CD4-positive, alpha-beta T cell treated with Interleukin-1 beta for 1 hour (primary cell): ENCODE measurements at places on chromosomes 7 and 10.

GRCh38 chr7:97731736-97732564, at the start of gene TAC1:
Gene TAC1, plus strand, starts transcription at chr7:97732086. Its CDS starts 527 bp downstream, at chr7:97732613.
- no peak for DNase-seq

DNA sequence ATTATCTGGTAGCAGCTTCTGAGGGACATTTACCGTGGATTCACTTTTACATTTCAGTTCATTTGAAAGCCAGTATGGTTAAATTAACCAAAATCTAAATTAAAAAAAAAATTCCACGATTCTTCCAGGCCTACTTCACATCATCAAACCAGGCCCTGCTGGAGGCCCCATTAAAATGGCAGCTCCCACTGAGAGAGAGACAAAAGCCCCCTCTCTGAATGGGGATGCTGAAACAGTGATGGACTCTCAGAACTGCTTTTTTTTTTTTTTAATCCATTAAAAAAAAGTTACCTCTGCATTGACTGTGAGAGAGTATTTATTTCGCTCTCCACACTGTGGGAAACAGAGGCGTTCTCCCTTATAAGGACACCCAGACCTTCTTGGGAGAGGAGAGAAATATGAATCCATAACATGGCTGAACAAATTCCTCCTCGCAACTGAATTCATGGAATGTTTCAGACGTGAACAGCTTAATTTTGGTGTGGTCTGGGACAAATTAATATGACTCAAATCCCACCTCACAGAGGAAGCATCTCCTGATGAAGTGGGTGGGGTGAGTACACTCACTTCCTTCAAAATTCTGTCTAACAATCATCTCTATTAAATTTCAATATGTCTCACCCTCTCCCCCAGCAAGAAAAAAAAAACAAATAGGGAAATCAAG, 73.5 kb downstream of the SAMD9 start:
- DNase-seq = no peak

DNA sequence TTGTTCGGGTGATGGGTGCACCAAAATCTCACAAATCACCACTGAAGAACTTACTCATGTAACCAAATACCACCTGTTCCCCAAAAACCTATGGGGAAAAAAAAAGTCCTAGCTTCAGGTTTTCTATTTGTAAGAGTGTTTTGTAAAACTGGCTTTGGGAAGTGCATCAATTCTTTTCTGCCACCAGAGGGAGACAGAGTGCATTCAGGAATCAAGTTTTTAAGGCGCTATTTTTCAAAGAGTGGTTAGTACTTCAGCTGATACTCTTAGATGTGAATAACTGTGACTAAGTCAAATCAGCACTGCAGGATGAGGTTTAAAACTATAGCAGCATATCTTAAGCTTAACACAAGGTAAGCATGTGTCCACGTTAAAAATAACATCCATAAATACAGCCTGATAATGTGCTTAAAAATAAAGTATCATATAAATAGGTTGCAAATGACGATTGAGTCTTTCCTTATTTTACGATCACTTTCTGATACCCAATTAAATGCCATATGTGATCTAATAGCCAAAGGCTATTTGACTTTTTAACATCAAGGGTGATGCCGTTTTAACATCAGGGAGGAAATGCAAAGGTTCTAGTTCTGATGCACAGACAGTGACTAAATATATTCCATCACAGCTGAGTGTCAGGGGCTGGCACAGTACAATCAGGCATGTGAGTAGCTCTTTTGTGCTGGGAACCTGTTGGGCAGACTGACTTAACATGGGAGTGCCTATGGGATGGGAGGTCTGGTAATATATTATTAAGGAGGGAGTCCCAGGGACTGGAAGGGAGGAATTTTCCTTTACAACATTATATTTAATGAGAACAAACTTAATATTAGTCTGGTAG, 10.6 kb upstream of the LYZL2 start:
- DNase-seq = no peak

DNA sequence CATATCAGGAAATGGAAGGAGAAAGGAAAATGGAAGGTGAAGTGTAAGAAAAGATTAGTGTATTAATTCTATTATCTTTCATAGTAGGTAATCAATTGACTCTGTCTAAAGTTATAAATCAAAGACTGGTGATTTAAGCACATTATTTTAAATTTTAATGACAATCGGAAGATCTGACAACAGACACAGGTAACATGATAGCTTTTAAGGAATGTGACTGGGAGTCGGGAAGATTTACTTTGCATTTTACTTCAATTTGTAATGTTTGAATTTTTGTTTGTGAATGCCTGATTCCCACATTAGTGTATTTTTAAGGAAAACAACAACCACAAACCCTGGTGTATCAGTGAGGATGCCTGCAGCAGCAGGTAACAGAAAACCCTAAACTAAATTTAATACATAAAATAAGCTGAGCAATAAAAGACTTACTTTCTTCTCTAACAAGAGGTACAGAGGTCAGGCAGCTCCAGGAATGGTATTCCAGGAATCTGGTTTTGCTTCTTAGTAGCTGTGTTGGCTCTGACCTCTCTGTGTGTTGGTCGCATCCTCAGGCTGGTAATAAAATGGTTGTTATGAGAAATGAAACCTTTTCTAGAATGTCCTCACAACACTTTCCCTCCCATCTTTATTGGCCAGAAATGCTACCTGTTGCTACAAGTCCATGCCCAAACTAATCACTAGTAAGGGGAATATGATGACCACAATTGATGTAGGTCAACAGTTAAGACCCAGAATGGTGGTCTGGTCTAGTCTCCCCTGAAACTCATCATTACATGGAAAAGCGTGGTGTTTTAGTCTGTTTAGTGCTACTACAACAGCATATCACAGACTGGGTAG, 12.2 kb downstream of the DNAJB9 start:
- no peak for DNase-seq

DNA sequence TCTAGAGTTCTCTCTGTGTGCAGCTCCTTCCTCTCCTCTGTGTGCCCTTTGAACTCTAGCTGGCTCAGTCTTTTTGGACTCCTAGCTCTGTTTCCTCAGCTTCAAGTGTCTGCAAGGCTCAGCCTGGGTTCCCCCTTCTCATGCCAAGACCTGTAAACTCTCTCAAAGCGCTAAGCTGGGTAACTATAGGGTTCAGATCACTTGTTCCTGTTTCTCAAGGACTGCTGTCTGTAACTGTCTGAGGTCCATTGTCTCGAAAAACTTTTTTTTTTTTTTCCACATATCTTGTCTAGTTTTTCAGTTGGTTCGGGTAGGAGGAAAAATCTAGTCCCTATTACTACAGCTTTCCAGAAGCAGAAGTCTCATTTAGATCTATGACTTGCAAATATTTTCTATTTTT, 46.6 kb upstream of the PPP1R17 start:
- DNase-seq = no peak

DNA sequence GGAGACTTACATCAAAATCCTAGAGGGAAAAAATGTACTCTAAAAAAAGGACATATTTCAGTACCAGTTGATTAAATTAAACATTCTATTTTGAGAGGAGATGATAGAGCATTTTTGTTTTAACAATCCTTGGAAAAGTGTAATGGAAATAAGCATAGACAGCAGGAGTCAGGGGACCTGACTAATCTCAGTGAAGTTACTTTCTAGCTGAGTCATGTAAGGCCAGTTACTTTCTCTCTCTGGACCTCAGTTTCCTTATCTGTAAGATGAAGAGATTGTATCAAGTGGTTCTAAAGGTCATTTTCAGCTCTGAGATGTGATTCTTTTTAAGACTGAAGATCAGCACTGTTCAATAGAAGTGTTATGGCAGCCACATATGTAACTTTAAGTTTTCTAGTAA, 44.1 kb downstream of the VTI1A start:
- no peak for DNase-seq

DNA sequence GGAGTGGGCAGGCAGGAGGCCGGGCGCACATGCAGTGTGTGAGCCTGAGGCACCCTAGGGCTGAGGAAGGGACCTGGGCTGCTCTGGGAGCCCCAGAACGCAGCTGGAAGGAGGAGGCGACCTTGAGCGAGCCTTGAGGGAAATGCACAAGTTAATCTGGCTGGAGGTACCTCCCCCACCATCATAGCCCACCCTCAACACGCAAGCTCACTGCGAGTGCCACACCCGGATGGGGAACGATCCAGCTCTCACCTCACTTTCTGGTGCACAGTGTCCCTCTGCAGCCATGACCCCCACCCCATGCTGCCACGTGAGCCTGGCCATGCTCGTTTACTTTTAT, 162.4 kb upstream of the PPP2R2D start:
- DNase-seq = no peak

- DNase-seq = no peak
Measured at GRCh38 chr10:100748231-100749058, 3.1 kb downstream of the PAX2 start.

GRCh38 chr7:158124671-158125079, 462.9 kb downstream of the PTPRN2 start:
- no peak for DNase-seq

DNA sequence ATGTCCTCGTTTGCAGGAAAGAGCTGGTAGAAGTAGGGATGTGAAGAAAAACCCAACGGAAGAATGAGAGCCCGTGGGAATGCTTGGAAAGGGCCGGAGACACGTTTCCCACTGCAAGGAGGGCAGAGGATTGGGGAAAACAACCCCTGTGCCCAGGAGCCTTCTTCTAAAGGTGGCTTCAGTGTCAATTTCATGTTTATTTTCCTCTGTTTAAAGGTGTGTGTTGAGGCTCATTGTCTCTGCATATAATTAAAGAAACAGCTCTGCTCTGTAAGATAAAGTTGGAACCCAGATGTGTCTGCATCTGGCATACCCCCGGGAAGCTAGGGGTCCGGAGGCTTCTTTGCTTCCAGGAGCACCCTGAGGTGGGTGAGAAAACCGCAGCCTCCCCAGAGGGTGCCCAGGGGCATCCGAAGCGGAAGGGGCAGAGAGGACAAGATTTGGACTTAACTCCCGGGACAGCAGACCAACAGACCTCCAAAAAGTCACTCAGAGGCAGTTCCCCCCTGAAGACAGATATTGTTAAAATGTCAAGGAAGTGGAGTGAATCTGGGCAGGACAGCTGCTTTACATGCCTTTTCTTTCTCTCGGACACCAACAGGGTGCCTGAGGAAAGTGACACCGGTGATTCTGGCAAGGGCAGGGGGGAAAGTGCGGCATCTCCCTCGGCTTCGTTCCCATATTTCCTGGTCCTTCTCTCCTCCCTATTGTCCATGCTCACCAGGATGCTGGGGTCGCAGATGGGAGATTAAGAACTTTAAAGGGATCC, 8.6 kb upstream of the GATA3 start:
- DNase-seq = no peak

GRCh38 chr7:115435178-115435577, 513.3 kb downstream of the MDFIC start:
- DNase-seq = no peak

DNA sequence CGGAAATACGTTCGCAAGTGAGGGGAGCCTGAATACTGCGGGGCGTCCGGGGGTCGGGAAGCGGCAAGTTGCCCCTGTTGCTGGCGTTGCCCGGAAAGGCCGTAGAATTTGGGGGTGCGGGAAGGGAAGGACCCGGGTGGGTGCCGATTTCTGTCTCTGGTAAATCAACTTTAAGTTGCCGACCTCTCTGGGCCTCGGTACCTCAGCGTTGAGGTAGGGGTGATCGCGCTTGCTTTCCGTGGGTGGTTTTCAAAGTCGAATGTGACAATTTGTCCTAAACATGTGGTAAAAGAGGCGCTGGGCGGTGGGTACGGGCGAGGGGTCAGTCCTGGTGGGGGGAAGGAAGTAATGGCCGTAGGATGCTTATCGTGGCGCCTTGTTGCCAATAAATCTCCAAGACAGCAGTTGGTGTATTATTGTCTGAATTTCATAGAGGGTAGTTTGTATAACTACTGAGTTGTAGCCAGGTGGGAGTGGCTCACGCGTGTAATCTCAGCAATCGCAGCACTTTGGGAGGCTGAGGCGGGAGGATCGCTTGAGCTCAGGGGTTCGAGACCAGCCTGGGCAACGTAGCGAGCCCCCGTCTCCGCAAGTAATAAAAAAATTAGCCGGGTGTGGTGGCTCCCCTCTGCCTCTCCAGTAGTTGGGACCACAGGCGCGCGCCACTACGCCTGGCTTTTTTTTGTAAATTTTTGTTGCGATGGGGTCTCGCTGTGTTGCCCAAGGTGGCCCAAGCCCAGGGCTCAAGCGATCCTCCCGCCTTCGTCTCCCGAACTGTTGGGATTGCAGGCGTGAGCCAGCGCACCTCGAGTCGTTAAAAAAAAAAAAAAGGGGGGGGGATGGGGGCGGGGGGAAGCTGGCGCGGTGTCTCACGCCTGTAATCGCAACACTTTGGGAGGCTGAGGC, 644 bp downstream of the BUD23 start:
- DNase-seq = no peak

DNA sequence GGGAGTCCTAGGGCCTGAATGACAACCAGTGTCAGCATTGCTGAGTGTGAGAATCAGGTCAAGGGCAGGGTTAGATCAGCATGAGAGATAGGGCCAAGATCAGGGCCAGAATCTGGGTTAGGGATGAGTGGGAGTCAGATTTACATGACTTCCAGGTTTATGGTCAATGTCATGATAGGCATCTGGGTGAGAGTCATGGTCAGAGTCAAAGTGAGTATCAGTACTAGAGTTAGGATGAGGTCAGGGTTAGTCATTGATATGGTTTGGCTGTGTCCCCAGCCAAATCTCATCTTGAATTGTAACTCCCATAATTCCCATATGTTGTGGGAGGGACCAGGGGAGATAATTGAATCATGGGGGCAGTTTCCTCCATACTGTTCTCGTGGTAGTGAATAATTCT, 12.3 kb downstream of the MRPS24 start:
- no peak for DNase-seq

DNA sequence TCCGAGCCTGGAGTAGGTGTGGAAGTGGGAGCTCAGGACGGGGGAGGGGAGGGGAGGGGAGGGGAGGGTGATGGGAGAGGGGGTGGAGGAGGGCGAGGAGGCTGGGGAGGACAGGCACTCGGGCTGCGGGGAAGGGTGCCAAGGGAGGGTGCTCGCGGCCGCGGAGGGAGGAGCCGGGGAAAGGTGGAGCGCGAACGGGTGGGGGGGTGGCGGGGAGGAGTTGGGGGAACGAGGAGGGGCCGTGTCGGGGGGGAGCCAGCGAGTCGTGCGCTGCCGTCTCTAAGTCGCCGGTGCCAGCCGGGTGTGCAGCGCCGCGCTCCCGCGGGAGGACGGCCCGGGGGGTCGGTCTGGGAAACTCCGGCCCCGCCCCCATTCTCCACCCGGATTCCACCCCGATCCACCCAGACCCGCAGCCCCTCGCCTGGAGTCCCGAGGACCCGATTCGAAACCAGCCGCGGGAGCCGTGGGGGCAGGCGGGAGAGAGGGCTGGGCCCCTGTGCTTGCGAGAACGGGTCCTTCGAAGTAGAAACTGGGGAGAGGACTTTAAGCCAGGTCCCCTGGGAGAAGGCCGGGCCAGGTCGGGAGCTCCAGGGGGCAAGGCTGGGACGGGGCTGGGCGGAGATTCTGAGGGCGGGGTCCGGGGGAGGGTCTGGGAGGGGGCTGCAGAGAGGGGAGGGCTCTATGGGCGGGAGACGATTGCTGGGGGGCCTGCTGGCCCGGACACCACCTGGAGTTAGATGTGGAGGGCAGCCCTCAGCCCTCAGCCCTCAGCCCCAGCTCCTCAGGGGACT, at the start of gene ZNF467:
Gene ZNF467, minus strand, starts transcription at position 143 of the 791 bp plus-strand sequence. CDS start 2,556 bp downstream, outside the sequence.
- DNase-seq = peak; percentile 62

GRCh38 chr7:147308539-147308938, 1191.9 kb downstream of the CNTNAP2 start:
- DNase-seq = no peak
